CD4-positive, alpha-beta T cell treated with Interleukin-12 subunit alpha and Interleukin-12 subunit beta, for 1 hour (primary cell): ENCODE measurements at places on chromosomes 5 and 9.

DNA sequence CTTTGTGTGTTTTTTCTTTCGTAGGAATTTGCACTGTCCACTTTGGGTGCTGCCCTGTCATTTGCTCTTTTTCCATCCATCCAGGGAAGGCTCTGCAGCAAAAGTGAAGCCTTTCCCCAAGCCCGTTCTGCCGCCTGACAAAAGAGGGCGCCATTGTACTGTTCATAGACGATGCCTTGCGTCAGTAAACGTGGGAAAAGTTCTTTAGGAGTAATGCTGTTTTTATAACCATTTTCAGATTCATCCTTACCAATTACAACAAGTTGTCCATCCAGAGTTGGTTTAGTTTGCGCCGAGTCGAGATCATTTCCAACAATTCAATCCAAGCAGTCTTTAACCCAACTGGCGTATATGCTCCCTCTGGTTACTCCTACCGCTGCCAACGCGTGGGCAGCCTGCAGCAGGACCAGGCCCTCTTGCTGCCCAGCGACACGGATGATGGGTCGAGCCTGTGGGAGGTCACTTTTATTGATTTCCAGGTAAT lies 34.3 kb upstream of the RPS23 start:
- peak; percentile 30 for DNase-seq

- DNase-seq: peak; percentile 86
These were observed 12.9 kb downstream of the OR2V2 start for GRCh38 chr5:181160152-181160754.

GRCh38 chr5:29899583-29899982 lies 1293.9 kb upstream of the CDH6 start:
- no peak for DNase-seq

DNA sequence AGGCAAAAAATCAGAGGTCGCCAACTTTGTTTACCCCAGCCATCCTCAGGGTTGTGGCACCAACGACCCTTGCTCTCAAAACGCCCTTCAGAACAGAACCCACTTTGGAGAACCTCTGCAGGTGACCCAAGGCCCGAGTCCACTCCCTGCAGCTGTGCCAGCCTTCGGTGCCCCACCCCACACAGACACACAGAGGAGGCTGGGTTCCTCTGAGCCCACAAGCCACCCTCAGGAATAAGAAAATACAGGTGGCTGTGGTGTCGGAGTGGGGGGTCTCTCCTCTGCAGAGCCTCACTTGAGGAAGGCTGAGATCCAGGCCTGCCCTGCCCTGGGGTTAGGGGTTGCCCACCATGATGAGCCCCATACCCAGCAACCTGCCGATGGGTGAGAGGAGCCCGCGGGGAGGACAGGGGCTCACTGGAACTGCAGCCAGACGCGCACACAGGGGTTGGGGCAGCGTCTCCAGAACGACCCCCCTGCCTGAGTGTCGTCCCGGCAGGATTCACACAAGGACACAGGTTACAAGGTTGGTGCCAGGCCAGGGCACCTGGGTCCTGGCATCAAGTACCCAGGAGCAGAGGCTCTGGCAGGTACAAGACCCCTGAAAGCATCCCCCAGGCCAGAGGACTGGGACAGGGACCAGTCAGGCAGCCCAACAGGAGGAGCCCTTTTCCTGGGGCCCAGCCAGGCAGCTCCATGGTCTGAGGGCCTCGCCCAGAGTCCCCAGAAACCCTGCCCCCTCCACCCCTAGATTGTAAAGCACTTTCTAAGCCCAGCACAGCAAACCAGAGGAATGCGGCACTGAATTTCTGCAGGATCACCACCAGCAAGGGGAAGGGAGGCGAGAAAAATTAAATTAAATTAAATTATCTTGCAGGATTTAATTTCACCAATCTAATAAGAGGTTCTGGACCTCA lies 40.0 kb downstream of the NACC2 start:
- no peak for DNase-seq

DNA sequence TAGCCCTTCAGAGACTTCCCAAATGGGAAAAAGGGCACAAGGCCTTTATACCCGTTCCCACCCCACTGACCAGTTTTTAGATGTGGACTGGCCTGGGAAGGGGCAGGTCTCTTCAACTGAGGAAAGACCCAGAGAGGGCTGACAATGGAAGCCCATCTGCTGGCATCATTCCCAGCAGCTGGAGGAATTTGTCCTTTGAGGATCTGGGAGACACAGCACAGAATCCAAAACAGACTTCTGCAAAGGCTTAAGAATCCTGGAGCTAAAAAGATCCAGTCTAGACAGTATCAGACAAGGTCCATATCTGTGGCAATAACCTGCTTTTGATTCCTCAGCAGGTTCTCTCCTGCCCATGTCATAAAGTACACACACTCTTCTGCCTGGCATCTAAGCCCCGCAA lies 329.2 kb downstream of the TMEM167A start:
- no peak for DNase-seq
